ENCODE measurements at places on chromosomes 5 and 9. TPM values are rescaled to one million over a fixed set of nuclear protein-coding genes. Genes with fewer than 3 reads are reported as not detected.

GRCh38 chr9:89598926-89599325 lies 5.9 kb upstream of the GADD45G start:
- H3K4me3 ChIP-seq = no peak overlapping the region
- H3K36me3 ChIP-seq = no peaks in the 10 kb centered on the region
- H3K4me1 ChIP-seq = peaks cover 7% of the 10 kb centered on the region
- DNase-seq = no peak
- H3K27ac ChIP-seq = peak overlapping the region; percentile 39

GRCh38 chr9:114779352-114779845 lies 26.4 kb downstream of the TNFSF15 start:
- H3K27me3 ChIP-seq = no peaks in the 10 kb centered on the region
- peaks cover 14% of the 10 kb centered on the region for H3K4me1 ChIP-seq
- no peak for DNase-seq
- peak overlapping the region; percentile 5 for H3K27ac ChIP-seq

The TICAM2 gene
- polyA plus RNA-seq = not detected

The GGTA1 gene
- 0.03 TPM for polyA plus RNA-seq

The SIT1 gene
- polyA plus RNA-seq = not detected

The INSL6 gene
- polyA plus RNA-seq = not detected

The ANKRD18B gene
- polyA plus RNA-seq = 2.7 TPM

DNA sequence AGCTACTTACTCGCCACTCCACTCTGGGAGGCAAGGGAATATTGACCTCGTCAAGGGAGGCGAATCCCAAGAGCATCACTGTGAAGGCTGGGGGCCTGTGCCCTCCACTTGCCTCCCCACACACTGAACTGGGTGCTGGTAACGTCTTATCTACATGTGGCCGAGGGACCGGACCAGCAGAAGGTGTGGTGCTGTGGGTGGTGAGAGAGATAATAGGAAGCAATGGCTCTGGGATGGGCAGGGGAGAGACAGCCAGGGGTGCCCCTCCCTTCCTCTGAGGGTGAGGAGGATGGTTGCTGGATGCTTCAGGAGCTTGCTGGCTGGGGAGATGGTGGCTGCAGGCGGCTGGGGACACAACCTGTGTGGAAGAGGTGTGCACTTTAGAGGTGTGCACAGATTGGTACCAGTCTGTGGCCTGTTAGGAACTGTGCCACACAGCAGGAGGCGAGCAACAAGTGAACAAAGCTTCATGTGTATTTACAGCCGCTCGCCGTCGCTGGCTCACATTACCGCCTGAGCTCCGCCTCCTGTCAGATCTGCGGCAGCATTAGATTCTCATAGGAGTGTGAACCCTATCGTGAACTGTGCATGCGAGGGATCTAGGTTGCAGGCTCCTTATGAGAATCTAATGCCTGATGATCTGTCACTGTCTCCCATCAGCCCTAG lies 100.3 kb downstream of the ENTREP1 start:
- no peaks in the 10 kb centered on the region for H3K27me3 ChIP-seq
- no peaks in the 10 kb centered on the region for H3K36me3 ChIP-seq
- no peak for DNase-seq
- H3K4me1 ChIP-seq = no peaks in the 10 kb centered on the region
- H3K27ac ChIP-seq = no peak overlapping the region

GRCh38 chr5:55575815-55576583 lies 41.2 kb upstream of the PLPP1 start:
- H3K27me3 ChIP-seq = no peaks in the 10 kb centered on the region
- DNase-seq = no peak
- H3K4me1 ChIP-seq = no peaks in the 10 kb centered on the region
- no peak overlapping the region for H3K4me3 ChIP-seq

- no peaks in the 10 kb centered on the region for H3K27me3 ChIP-seq
- no peaks in the 10 kb centered on the region for H3K4me1 ChIP-seq
- DNase-seq = no peak
Measured at GRCh38 chr9:108684288-108685025, 171.3 kb downstream of the ACTL7B start.

The SPINK4 gene
- not detected for polyA plus RNA-seq

GRCh38 chr5:25150819-25151218 lies 506.0 kb upstream of the CDH10 start:
- no peaks in the 10 kb centered on the region for H3K36me3 ChIP-seq
- no peak overlapping the region for H3K27ac ChIP-seq
- no peaks in the 10 kb centered on the region for H3K4me1 ChIP-seq
- no peaks in the 10 kb centered on the region for H3K27me3 ChIP-seq
- DNase-seq = no peak

The PCDHB5 gene
- polyA plus RNA-seq = 0.10 TPM

DNA sequence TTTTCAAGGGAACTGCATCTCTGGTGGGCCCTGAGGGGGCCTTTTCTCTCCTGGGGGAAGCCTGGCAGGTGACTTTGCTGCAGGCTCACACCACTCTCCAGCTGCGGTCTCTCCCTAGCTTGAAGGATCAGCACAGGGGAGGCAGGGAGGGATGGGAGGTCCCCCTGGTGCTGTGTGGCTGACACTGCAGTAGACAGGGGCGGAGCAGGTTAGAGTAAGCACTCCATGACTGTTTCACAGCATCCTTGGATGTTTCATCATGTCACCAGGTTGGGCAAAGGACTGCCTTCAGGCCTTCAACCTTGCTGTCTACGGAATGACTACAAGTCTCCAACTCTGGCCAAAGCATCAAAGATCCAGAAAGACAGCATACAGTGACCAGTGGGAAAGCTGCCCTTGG lies 470.7 kb downstream of the CDK5RAP2 start:
- no peak overlapping the region for H3K27ac ChIP-seq
- H3K4me3 ChIP-seq = no peak overlapping the region
- no peaks in the 10 kb centered on the region for H3K36me3 ChIP-seq
- no peaks in the 10 kb centered on the region for H3K4me1 ChIP-seq

GRCh38 chr5:171913987-171914273 lies 92.5 kb downstream of the FBXW11 start:
- H3K4me3 ChIP-seq = no peak overlapping the region
- peaks cover 16% of the 10 kb centered on the region for H3K4me1 ChIP-seq

DNA sequence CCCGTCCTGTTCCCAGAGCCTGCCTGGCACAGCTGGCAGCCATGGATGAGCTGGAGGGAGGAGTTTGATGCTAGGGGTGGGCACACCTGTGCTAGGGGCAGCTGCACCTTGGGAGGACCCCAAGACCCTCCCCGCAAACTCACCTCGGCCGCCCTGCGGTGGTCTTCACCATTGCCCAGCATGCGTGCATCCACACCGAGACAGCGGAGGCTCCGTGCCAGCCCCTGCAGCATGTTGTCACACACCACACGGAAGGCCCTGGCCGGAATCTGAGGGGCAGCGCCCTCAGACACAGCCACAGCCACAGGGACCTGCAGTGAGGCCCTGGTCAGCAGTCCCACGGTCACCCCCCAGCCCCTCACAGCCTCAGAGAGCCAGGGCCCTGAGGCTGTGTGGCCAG lies 45.9 kb upstream of the NRARP start:
- no peaks in the 10 kb centered on the region for H3K27me3 ChIP-seq
- DNase-seq = no peak
- no peaks in the 10 kb centered on the region for H3K4me1 ChIP-seq
- H3K4me3 ChIP-seq = no peak overlapping the region
- no peak overlapping the region for H3K27ac ChIP-seq
- H3K36me3 ChIP-seq = no peaks in the 10 kb centered on the region

The HAVCR1 gene
- not detected for polyA plus RNA-seq

DNA sequence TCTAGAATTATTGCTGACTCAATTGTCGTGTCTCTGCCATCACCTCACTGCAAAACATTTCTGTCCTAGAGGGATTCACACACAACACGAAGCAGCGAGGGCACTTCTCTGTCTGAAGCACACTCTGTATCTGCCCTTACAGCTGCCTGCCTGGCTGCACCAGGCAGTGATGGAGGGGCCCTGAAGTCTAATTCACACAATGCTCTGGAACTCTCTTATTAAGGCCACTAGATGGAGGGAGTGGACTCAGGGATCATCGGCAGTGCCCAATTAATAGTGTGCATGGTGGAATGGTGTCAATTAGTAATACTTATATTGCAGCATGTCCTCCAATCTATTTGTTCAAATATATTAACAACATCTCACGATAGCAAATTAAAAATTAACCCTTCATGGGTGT lies 157.5 kb upstream of the MAP1B start:
- DNase-seq = no peak
- no peak overlapping the region for H3K4me3 ChIP-seq
- no peaks in the 10 kb centered on the region for H3K36me3 ChIP-seq
- H3K27me3 ChIP-seq = no peaks in the 10 kb centered on the region
- H3K27ac ChIP-seq = no peak overlapping the region

DNA sequence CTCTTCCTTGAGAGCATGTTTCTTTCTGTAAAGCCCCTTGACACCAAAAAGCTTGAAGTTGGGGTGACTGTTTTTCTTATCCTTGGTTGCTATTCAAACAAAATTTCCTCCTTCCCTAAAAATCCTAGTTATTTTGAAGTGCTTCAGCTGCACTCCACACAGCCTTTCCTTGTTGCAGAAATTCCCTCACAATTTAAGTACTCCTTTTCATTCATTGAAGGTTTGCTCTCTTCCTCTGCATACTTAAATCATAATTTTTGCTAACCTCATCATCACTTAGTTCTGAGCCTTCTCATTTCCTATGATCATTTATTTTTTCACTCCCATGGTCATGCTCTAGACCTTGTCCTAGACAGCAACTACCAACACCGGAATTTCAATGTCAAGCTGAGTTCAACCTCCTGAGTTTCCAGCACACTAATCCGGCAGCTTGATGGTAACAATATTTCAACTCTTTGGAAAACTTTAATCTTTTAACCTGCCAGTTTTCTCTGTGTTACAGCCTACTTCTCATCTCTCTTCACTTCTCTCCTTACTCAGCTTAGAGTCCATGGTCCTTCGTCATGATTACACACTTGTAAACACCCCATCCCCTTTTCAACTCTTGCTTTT lies 78.7 kb upstream of the ACTBL2 start:
- H3K4me1 ChIP-seq = no peaks in the 10 kb centered on the region
- no peak for DNase-seq
- H3K36me3 ChIP-seq = no peaks in the 10 kb centered on the region

DNA sequence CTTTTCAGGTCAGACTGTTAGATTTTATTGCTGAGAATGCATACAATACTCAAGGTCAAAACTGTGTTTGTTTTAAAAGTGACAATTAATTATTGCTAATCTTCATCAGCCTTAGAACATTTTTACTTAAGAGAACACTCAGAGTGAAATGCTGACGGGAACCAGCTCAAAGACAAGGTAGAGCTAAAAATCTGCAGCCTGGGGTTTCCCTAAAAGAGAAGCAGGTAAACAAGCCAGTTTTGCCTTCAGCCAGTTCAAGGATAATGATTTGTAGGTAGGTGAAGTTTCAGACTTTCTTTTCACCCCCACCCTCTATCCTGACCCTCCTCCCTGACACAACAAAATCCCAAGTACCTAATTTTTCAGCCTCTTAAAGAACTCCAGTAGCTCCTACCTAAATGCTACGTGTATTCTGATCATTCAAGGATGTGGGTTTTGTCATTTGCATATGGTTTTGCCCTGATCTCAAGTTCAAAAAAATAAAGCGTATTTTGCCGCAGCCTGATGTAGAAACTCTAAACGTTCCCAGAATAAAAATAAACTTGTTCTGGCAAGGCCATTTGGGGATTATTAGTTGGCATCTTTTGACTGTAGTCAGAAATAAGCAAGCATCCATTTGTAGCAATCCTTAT lies 407.2 kb downstream of the EFNA5 start:
- no peak for DNase-seq
- no peak overlapping the region for H3K27ac ChIP-seq
- no peak overlapping the region for H3K4me3 ChIP-seq
- no peaks in the 10 kb centered on the region for H3K27me3 ChIP-seq
- H3K4me1 ChIP-seq = no peaks in the 10 kb centered on the region

DNA sequence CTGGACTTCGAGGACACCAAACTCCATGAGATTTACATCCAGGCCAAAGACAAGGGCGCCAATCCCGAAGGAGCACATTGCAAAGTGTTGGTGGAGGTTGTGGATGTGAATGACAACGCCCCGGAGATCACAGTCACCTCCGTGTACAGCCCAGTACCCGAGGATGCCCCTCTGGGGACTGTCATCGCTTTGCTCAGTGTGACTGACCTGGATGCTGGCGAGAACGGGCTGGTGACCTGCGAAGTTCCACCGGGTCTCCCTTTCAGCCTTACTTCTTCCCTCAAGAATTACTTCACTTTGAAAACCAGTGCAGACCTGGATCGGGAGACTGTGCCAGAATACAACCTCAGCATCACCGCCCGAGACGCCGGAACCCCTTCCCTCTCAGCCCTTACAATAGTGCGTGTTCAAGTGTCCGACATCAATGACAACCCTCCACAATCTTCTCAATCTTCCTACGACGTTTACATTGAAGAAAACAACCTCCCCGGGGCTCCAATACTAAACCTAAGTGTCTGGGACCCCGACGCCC lies 1.3 kb downstream of the PCDHGC3 start:
- DNase-seq = peak; percentile 7
- H3K36me3 ChIP-seq = no peaks in the 10 kb centered on the region
- peak overlapping the region; percentile 85 for H3K4me3 ChIP-seq
- peak overlapping the region; percentile 92 for H3K27ac ChIP-seq
- no peaks in the 10 kb centered on the region for H3K27me3 ChIP-seq

The FSTL4 gene
- polyA plus RNA-seq = not detected

DNA sequence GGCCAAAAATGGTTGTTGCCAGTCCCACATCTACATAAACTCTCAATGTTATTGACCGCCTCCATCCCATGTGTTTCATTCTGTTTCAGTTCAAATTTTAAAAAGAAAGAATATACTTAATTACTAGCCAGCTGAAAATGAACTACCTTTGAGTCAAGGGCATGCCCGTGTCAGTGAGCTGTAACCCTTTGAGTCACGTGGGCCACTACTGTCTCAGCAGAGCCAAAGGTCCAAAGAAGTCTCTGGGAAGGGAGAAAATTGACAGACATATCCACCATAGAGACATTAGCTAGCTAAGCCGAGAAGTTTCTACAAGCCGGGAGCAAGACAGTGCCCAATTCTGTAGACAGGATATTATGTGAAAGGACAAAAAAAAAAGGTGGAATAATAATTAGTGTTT lies 59.7 kb downstream of the NIM1K start:
- no peaks in the 10 kb centered on the region for H3K36me3 ChIP-seq
- no peaks in the 10 kb centered on the region for H3K27me3 ChIP-seq
- DNase-seq = no peak

GRCh38 chr9:91253488-91253887 lies 108.2 kb downstream of the AUH start:
- no peaks in the 10 kb centered on the region for H3K4me1 ChIP-seq
- DNase-seq = no peak
- H3K4me3 ChIP-seq = no peak overlapping the region
- no peaks in the 10 kb centered on the region for H3K36me3 ChIP-seq

DNA sequence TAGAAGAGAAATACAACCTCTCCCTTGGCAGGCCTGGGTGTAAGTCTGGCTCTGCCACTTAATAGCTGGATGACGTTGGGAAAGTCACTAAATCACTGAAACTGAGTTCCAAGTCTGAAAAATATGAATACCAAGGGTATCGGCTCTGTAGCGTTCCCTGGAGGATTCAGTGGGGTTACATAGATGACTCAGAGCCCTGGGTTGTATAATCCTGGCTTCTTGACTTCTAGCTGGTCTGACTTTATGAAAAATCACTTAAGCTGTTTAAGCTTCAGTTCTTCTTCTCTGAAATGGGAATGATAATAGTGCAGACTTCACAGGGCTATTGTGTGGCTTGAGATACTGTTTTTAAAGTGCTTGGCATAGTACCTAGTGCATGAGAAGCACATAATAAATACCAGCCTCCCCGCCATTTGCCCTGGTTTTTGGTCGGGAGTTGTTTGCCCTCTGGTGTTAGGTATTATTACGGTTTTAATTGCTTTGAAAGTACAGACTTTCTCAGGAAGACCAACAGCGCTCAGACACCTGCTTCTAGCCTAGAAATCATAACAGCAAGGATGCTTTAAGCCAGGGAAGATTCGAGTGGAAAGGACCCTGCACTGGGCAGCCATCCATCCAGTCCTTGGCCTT lies 43.0 kb downstream of the CYFIP2 start:
- no peak overlapping the region for H3K27ac ChIP-seq
- no peaks in the 10 kb centered on the region for H3K27me3 ChIP-seq
- peaks cover 3% of the 10 kb centered on the region for H3K4me1 ChIP-seq
- no peak overlapping the region for H3K4me3 ChIP-seq

The EMB gene
- polyA plus RNA-seq = 15.5 TPM

Measured in SK-N-SH (cell line).